Fibroblast of gingiva (primary cell): ENCODE measurements at places on chromosomes 11 and 22.

GRCh38 chr22:18096823-18097222 is 13.8 kb upstream of the TUBA8 start:
- DNase-seq: no peak

DNA sequence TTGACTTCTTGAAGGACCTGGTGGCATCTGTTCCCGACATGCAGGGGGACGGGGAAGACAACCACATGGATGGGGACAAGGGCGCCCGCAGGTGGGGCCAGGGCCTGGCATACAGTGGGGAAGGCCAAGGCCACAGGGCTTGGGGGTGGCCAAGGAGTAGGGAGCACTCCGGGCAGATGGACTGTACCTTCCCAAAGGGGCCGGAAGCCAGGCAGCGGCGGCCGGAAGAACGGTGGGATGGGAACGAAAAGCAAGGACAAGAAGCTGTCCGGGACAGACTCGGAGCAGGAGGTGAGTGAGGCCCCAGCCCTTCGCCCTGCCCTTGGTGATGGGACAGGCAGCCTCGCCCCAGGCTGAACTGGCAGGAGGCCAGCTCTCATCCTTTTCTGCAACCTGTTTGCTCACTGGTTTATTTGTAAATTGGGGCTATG is 1.2 kb downstream of the DRAP1 start:
- DNase-seq: no peak

DNA sequence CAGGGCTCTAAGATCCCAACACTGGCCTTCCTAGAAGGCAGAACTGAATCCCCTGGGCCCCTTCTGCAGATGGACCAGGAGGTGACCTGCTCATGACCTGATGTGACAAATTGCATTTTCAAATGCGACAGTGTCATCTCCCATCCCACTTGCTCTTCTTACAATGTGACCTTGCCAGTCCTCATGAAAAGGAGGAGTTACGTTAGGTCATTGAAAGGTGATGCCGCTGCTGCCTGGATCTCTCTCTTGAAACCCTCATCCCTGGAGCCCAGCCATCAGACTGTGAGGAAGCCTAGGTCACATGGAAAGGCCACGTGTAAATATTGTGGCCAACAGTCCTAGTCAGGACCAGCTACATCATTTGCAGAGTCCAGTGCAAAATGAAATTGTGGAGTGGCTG is 5.7 kb upstream of the C1QTNF4 start:
- no peak for DNase-seq

DNA sequence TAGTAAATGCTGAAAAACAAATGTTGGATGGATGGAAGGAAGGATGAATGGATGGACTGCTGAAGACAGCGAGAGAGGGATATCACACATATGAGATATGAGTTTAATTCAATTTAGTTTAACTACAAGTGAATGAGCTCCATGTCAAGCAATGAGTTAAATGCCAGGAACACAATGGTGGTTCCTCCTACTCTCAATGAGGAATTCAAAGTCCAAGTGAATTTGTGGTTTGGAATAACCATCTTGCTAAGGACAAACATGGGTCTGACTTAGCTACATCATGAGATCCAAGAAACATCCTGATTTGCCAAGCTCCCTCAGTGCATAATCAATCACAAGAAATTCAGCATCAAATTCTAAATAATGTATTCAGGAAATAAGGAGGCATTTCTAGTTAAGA is 26.1 kb upstream of the PPP2R1B start:
- no peak for DNase-seq

DNA sequence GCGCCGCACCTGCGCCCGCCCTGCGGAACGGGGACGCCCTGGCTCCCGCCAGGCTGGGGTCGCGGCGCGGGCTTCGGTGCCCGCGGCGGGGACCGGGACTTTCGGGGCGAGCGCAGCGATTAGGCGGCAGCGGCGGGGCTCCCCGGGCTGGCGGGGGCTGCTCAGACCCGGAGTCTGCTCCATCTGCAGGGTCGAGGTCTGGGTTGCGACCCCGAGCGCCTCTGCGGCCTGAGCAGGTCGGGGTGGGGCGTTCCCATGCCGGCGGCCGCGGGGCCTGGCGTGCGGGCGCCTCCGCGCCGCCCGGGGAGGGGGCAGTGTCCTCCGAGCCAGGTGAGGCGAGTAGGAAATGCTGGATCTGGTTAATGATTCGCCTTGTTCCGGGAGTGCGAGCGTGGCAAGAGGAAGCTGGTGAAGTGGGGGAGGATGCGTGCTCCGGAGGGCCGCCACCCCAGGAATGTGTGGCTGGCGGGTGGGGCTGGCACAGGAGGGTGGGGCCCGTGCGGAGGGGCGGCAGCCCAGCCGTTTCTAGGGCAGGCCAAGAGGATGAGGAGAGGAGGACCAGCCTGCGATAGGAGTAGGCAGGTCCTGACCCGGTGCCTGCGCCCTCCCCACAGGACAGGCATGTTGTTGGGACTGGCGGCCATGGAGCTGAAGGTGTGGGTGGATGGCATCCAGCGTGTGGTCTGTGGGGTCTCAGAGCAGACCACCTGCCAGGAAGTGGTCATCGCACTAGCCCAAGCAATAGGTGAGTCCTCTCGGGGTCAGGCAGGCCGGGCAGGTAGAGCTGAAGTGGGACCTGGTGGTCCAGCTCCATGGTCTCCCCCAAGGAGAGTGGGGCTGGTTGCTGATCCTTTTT is 606 bp downstream of the RASSF7 start:
- DNase-seq: no peak

DNA sequence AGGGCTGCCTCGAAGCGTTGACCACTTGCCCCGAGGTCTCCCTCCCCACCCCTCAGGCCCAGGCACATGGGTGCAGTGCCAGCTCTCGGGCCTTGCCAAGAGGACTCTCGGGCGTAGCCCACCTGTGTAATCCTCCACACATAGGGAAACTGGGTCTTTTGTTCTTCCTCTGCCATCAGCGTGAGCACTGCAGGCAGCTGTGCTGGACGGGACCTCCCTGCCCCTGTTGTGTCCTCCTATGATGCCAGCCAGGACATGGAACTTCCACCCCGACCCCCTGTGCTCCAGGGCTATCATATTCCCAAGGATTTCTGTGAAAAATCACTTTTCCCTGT is 66.4 kb downstream of the PARVB start:
- no peak for DNase-seq

- no peak for DNase-seq
These were observed 51.8 kb downstream of the ZNRF3 start for GRCh38 chr22:28935140-28935539.

DNA sequence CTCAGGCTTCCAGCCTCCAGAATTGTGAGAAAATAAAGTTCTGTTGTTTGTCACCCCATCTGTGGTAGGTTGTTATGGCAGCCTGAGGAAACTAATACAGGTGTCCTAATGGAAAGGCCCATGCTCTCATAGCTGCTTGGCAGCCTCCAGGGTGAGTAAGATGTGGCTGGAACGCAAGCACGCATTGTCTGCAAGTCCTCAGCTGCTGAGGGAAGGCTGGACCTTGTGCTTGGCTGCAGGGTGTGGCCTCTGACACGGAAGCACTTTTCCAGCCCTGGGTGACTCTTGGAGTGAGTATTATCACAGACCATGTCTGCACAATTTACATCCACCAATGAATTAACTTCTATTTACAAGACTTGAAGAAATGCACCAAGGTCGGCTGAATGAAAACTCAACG is 44.4 kb upstream of the BARX2 start:
- no peak for DNase-seq

DNA sequence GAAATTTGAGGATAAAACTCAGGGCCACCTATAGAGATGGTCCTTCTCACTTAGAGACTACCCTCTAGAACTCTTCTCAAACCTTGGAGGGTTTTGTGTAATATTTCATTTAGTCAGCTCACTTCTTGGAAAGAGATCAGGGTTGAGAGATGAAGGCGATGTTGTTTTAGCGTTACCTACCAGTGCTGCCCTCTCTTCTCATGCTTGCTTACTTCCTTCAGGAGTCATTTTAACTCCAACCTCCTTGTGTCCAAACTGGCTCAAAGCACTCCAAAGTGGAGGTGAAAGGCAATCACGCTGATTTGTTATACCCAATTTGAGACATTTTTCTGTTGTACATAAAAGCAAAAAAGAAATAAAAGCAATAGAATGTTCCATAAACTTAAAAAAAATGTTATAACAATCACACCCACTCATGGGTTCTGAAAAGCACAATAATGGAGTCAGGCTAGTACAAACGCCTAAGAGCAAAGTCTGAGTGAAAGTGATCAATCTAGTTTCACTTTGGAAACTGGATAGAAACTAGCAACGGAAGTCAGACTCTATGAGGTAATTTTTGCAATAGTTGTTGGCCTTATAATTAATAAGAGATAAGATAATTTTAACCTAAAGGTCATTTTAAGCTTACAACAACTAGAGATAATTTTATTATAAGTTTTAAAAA is 117.1 kb downstream of the MRTFA start:
- DNase-seq: no peak

DNA sequence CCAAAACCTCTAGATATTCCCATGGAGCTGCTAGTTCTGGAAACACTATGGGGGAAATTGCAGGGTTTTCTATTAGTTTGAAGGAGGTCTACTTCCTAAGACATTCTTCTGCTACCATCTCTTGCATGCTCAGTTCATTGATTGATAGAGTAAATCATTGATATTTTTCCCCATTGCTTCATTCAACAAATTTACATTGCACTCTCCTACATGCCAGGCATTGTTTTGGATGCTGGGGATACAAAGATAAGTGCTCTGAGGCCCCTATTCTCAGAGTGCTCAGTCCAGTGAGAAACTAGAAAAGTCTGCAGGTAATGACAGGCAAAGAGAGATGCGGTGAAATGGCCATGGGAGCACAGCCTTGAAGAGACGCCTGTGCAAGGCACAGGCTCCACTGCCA is 313.1 kb downstream of the KIRREL3 start:
- DNase-seq: no peak

GRCh38 chr22:30680991-30681770 is 13.5 kb upstream of the OSBP2 start:
- no peak for DNase-seq
